ENCODE measurements at places on chromosomes 6 and 20.

DNA sequence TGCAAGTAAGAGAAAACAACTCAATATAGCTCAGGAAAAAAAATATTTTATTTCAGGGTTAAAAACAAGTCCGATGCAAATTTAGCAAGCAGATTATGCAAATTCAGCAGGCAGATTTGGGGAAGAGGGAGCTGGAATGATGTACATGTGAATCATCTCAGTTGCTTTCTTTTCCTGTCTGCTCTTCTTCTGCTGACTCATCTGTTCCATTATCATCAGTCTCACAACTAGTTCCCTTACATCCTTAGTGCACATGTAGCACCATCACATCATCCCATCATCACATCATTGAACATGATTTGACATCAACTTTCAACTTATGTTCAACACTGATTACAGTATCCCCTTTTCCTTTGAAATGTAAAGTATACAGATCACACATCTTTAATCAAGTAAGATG lies 11.5 kb upstream of the DEFB113 start:
- no peak for DNase-seq

GRCh38 chr20:19830211-19830785 lies 72.2 kb downstream of the RIN2 start:
- DNase-seq: no peak

- DNase-seq: no peak
These were observed 97.8 kb upstream of the MRPS10 start for GRCh38 chr6:42315259-42315990.

DNA sequence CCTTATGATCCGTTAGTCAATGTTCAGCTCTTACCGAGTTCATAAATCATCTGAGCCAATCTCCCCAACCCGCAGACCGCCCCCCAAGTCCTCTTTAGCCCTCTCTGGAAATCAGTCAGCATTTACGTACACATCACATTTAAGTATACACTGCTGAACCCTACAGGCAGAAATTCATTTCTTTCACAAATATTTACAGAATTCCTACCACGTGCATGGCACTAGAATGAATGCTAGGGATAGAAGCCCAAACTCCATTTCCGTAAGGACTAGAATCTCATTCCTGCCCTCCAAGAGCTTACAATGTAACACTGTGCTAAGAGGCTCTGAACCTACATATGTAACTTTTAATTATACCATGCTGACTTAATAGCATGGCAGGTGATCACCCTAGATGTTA lies 1.8 kb downstream of the OSER1 start:
- peak; percentile 30 for DNase-seq

GRCh38 chr6:141521440-141521839 lies 611.3 kb upstream of the GJE1 start:
- no peak for DNase-seq

- no peak for DNase-seq
These were observed 28.6 kb upstream of the LAMP5 start for GRCh38 chr20:9485614-9486340.

- DNase-seq: peak; percentile 40
These were observed 77.6 kb downstream of the ZMYND8 start for GRCh38 chr20:47278907-47279348.

DNA sequence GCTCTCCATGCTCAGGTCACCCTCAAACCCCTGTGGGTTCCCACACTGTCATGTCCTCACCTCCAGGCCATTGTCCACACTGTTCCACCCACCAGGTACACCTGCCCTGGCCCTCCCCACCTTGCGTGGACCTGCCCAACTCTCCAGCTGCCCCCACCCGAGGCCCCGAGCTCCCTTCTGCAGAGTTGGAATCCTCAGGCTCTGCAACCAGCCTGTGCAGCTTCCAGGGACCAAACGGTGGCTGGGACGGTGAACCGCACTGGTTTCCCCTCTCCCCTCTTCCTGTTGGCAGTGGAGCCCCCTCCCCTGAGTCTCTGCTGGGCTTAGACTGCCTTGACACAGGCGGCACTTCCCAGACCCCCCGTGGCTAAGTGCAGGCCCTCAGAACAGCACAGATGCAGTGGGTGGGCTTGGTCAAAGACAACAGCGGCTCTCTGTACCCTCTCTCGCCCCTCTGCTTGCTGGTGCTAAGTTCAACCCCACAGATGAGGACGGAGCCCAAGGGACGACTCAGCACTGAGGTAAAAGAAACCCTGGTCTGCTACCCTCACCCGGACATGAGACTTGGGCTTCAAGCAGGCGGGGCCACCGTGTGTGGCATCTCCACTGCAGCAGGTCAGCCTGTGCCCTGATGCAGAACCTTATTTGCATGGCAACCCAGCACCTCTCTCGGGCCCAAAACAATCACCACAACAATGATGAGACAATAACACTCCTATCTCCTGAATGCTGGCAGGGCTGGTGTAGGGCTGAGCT lies 11.0 kb downstream of the ZBP1 start:
- DNase-seq: no peak

- DNase-seq: no peak
These were observed 25.4 kb upstream of the C20orf144 start for GRCh38 chr20:33636776-33637175.

DNA sequence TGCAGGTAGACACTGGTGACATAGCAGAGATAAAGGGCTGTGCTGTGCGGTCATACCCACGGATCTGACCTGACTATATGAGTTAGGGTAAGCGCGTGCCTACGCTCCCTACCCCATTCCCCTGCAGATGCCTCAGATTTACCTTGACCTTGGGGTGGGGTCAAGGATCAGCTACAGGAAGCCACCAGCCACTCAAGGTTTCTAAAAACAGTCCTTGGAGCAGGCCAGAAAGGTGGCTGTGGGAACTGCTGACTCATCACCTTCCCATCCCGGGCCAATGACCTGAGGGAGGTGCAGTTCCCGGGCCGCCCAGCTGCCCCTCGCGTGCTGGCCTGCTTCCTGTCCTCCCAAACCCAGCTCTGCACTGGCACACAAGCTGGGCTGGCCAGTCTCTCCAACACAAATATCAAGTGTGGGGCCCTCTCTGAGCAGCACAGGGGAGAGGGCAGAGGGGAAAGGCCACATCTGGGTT lies 23.0 kb downstream of the KCNK5 start:
- no peak for DNase-seq

DNA sequence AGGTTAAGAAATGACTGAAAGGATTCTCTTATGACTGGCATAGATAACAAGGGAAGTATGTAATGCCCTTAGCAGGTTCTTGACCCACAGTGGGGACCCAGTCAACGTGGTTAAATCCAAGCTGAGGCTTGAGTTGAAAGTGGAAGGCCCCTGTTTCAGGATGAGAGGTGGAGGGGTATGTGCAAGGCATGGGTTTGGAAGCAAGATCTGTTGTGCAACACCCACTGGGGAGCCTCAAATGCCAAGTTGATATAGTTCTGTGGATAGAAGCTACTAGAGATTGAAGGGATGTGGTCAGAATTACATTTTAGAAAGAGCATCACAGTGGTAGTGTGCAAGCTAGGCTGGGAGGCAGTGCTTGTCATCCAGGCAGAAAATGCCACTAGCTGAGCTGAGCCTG lies 5.1 kb downstream of the PABPC1L start:
- DNase-seq: peak; percentile 7

DNA sequence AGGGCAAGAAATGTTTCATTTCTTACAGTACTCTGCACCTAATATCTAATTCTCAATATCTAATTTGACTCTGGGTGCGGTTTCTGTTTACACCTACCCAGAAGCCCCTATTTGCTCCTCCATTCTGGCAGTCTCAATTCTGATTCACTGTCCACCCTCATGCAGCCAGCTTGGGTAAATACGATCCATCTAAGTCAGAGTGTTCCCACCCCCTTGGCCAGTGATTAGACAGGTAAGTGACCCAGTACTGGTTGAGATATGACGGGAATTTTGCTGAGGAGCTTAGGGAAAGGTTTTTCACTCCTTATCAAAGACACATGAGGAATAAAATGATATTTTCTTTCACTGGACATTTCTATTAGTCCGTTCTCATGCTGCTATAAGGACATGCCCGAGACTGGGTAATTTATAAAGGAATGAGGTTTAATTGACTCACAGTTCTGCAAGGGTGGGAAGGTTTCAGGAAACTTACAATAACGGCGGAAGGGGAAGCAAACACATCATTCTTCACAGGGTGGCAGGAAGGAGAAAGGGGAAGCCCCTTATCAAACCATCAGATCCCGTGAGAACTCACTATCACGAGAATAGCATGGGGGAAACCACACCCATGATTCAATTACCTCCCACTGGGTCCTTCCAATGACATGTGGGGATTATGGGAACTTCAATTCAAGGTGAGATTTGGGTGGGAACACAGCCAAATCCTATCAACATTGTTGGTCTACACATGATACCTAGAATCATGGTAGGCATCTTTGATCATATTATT lies 29.4 kb downstream of the GLO1 start:
- DNase-seq: no peak

- DNase-seq: no peak
These were observed 217.2 kb downstream of the CDKAL1 start for GRCh38 chr6:20751293-20751935.
